ENCODE measurements at places on chromosomes 2 and 18. TPM values are rescaled to one million over a fixed set of nuclear protein-coding genes. Genes with fewer than 3 reads are reported as not detected.

- DNase-seq: no peak
Measured at GRCh38 chr18:3111523-3112240, 98.7 kb upstream of the LPIN2 start.

- DNase-seq: no peak
Measured at GRCh38 chr2:55428258-55428657, 8.6 kb upstream of the CCDC88A start.

DNA sequence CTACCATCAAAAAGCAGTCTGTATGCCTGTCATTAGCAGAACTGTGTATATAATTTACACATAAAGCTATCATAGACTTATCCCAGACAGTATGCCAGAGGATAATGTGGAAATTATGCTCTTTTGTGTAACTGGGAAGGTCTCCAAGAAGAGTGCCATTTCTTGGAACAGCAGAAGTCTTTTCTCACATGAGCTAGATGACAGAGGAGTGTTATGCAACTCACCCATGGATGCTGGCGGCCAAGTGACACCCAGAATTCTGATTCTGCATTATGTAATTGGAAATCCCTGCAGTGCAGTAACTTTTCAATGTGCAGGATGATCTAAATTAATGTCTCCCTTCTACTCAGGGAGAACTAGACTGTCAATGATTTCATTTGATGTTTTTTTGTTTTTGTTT, 160.0 kb downstream of the UBE2E3 start:
- DNase-seq: no peak

GRCh38 chr2:189657867-189658266, 3.4 kb upstream of the ASNSD1 start:
- peak; percentile 47 for DNase-seq

- DNase-seq: no peak
Measured at GRCh38 chr2:159620796-159621195, 4.4 kb upstream of the BAZ2B start.

DNA sequence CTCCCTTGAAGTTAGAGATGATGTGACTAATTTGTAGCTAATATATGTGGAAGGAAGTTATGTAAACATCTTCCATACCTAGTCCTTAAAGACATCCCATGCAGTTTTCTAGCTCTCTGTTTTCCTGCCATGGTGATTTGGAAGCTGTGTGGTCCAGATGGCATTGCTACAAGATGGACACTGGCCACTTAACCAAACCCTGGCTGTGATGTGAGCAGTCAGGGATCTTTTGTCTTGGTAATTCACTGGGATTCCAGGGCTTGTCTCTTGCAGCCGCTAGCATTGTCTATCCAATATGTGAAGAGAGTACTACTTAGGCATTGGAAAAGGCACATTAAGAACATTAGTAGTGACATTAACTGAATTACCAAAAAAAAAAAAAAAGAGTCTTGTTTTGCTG, 139.9 kb upstream of the DOCK10 start:
- DNase-seq: no peak

GRCh38 chr2:241366678-241367077, 10.6 kb downstream of the FARP2 start:
- no peak for DNase-seq

GRCh38 chr2:190320696-190321095, 1.1 kb upstream of the HIBCH start:
- DNase-seq: no peak

DNA sequence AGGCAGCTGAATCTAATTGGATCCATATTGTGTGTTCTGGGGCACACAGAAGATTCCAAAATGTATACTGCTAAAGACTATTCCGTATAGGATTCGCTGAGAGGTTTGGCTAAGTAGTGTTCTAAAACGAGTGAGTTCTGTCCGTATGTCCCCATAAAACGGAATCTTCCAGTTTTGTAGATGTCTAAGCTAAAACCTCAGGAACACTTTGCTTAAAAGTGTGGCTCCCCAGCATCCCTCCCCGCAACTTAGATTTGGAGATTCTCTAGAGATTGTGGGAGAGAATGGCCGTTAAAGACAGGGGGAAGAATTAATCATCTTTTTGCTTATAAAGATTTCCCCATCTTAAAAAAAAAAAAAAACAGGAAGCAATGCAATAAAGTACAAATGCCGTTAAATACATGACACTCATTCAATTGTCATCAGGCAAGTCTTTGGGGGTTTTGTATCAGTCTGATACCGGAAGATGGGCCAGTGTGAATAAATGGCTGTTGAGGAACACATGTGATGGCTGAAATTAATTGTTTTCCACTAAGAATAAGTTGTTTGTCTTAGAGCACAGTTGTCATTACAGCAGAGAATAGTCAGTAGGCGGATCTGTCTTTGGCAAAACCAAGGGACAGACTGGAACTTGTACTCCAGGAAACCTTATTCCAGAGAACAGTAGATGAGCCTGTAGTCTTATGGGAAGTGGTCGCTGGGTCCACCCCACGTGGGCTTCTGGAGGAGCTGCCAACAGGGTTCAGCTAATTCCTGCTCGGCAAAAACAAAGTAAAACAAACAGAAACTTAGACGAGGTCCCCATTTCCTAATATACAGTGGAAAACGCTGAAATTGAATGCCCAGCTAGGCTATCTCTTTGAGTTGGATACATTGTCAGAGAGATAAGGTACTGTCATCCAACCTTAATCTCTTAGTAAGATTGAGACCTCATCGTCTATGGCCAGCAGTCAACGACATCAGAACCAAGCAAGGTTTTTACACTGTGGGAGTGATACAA, 1.7 kb downstream of the EMILIN2 start:
- DNase-seq: no peak

MRPL33 gene
- polyA plus RNA-seq: 278 TPM

CSRNP3 gene
- not detected for polyA plus RNA-seq

SNED1 gene
- polyA plus RNA-seq: 2.5 TPM

SOWAHC gene
- polyA plus RNA-seq: 1.6 TPM

PRSS56 gene
- not detected for polyA plus RNA-seq

TGFA gene
- not detected for polyA plus RNA-seq

Data from GM12878 (cell line).